ENCODE measurements at places on chromosomes 12 and 14. TPM values are rescaled to one million over a fixed set of nuclear protein-coding genes. Genes with fewer than 3 reads are reported as not detected.

AQP6 gene
- total RNA-seq, result not detected

SMIM41 gene
- total RNA-seq, result not detected

MED6 gene
- total RNA-seq, result 47.1 TPM

IFI27 gene
- total RNA-seq, result 5.8 TPM

PPFIA2 gene
- total RNA-seq, result 1.1 TPM

SDS gene
- total RNA-seq, result not detected

OR6C6 gene
- total RNA-seq, result not detected

BEGAIN gene
- total RNA-seq, result 0.58 TPM

MDM1 gene
- total RNA-seq, result 21.5 TPM

- no peak for DNase-seq
- H3K27ac ChIP-seq, result no peak overlapping the region
- H3K27me3 ChIP-seq, result peaks cover 77% of the 10 kb centered on the region
- H3K36me3 ChIP-seq, result no peaks in the 10 kb centered on the region
- peaks cover 13% of the 10 kb centered on the region for H3K4me1 ChIP-seq
Observed at GRCh38 chr14:77144412-77145115, 3.0 kb upstream of the ZDHHC22 start.

- H3K4me3 ChIP-seq, result no peak overlapping the region
- H3K27me3 ChIP-seq, result no peaks in the 10 kb centered on the region
- H3K27ac ChIP-seq, result no peak overlapping the region
- no peaks in the 10 kb centered on the region for H3K4me1 ChIP-seq
Observed at GRCh38 chr12:76820888-76821482, 57.1 kb downstream of the ZDHHC17 start.

DNA sequence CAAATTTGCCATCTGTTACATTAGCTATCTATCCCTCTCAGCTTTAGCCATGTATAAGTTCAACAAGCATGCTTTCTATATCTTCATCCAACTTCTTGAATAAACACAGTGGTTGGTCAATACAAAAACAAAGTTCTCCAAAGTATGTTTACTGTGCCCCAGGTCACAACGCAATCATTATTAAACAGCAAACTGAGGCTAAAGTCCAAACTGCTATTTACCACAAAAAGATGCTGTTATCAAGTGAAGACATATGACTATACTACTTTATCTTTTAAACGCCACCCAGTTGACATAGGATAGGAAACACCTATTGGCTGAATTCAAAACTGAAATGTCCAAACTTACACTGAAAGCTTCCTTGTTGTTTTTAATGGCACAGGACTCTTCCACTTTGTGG is 11.7 kb downstream of the ZCCHC8 start:
- no peak for DNase-seq
- H3K27me3 ChIP-seq, result no peaks in the 10 kb centered on the region
- H3K4me1 ChIP-seq, result peaks cover 7% of the 10 kb centered on the region
- peaks cover 30% of the 10 kb centered on the region for H3K36me3 ChIP-seq
- peak overlapping the region; percentile 22 for H3K27ac ChIP-seq

- peaks cover 6% of the 10 kb centered on the region for H3K4me1 ChIP-seq
- peaks cover 6% of the 10 kb centered on the region for H3K27me3 ChIP-seq
- DNase-seq, result no peak
- H3K4me3 ChIP-seq, result no peak overlapping the region
Observed at GRCh38 chr12:6416596-6416995, 28.2 kb upstream of the CD27 start.

DNA sequence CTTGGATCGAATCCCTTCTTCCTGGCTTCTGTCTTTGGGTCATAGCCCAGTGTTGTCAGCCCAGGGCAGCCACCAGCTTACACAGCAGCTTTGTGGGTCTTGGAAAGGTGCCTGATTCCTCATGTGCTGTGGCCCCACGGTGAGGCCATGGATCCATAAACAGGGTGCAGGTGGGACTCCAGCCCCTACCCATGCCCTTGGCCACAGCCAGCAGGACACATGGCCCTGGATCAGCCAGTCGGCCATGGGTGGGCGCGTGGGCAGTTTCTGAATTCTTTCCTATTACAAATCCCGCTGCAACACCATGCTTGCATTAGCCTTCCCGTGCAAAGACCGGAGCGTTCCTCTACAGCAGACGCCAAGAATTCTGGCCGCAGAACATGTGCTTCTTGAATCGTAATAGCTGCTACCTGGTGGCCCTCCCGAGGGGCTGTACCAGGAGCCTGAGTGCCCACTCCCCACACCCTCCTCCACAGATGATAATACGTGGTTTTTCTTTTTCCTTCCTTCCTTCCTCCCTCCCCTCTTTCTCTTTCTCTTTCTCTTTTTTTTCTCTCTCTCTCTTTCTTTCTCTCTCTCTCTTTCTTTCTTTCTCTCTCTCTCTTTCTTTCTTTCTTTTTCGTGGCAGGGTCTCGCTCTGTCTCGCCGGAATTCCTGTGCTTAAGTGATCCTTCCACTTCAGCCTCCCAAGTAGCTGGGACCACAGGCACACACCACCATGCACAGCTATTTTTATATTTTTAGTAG is 2.9 kb upstream of the MMP17 start:
- H3K36me3 ChIP-seq, result no peaks in the 10 kb centered on the region
- no peak overlapping the region for H3K27ac ChIP-seq
- H3K4me3 ChIP-seq, result no peak overlapping the region
- no peaks in the 10 kb centered on the region for H3K4me1 ChIP-seq

DNA sequence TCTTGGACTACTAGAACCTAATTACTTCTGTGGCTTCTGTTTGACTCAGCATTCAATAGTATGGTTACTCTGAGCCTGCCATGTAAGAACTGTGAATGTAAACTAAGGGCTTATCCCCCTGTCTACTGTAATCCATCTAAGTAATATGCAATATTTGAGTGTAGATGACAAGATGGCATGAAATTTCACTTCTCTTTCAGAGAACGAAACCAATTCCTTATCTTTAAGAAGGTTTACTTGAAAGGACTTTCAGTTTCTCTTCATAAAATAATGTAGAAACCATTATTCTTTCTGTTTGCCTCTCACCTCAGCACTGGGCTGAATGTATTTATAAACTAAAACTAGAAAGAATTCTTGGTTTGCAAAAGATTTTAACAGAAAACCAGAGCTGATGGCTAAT is 60.4 kb upstream of the ARID2 start:
- H3K36me3 ChIP-seq, result no peaks in the 10 kb centered on the region
- H3K4me1 ChIP-seq, result no peaks in the 10 kb centered on the region
- DNase-seq, result no peak
- H3K4me3 ChIP-seq, result no peak overlapping the region
- no peaks in the 10 kb centered on the region for H3K27me3 ChIP-seq

- peaks cover 80% of the 10 kb centered on the region for H3K27me3 ChIP-seq
- no peak overlapping the region for H3K4me3 ChIP-seq
- DNase-seq, result no peak
- H3K4me1 ChIP-seq, result peaks cover 5% of the 10 kb centered on the region
Observed at GRCh38 chr12:3604748-3605586, 114.0 kb downstream of the PRMT8 start.

- H3K27ac ChIP-seq, result no peak overlapping the region
- H3K4me3 ChIP-seq, result no peak overlapping the region
- no peaks in the 10 kb centered on the region for H3K4me1 ChIP-seq
- peaks cover 8% of the 10 kb centered on the region for H3K36me3 ChIP-seq
- no peaks in the 10 kb centered on the region for H3K27me3 ChIP-seq
- no peak for DNase-seq
Observed at GRCh38 chr14:100333827-100334226, 10.7 kb downstream of the SLC25A47 start.

GRCh38 chr14:105492971-105493871 is 2.2 kb downstream of the TEDC1 start:
- H3K27ac ChIP-seq, result no peak overlapping the region
- peaks cover 4% of the 10 kb centered on the region for H3K4me1 ChIP-seq
- H3K36me3 ChIP-seq, result no peaks in the 10 kb centered on the region

- peaks cover 21% of the 10 kb centered on the region for H3K4me1 ChIP-seq
- DNase-seq, result no peak
- H3K36me3 ChIP-seq, result no peaks in the 10 kb centered on the region
- no peak overlapping the region for H3K27ac ChIP-seq
- H3K4me3 ChIP-seq, result no peak overlapping the region
Observed at GRCh38 chr14:76814726-76815645, 2.3 kb upstream of the ANGEL1 start.

DNA sequence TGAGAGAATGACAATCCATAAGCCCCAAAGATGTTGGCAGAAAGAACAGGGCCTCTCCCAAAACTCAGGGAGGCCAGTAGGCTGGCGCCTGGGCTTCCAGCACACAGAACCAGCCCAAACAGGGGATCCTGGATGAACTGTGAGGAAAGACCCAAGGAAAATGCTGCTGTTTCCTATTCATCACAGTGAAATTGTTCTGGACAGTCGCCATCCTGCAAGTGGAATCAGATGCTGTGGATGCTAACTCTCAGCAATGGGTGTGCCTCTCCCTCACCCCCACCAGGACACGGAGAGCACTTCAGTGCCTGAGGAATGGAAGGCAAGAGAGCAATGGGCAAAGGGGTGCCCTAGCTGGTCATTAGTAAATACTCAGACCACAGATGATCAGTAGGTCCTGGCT is 80.8 kb downstream of the ANO2 start:
- H3K27me3 ChIP-seq, result peaks cover 6% of the 10 kb centered on the region
- H3K36me3 ChIP-seq, result no peaks in the 10 kb centered on the region
- no peak for DNase-seq

GRCh38 chr14:75515629-75515996 is 6.7 kb upstream of the BATF start:
- H3K4me1 ChIP-seq, result peaks cover 2% of the 10 kb centered on the region
- H3K4me3 ChIP-seq, result no peak overlapping the region
- no peak overlapping the region for H3K27ac ChIP-seq
- peaks cover 14% of the 10 kb centered on the region for H3K27me3 ChIP-seq
- no peak for DNase-seq

DNA sequence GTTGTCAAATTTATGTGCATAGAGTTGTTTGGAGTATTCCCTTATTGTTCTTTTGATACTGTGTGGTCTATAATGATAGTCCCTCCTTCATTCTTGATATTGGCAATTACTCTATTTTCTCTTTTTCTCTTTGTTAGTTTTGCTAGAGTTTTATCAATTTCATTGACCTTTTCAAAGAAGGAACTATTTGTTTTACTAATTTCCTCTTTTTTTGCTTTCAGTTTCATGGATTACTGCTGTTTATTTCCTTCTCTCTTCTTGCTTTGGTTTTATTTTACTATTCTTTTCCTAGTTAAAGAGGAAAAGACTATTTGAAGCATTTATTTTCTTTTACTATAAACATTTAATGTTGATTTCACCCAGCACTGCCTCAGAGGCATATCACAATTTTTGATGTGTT is 250.9 kb upstream of the PELI2 start:
- peaks cover 1% of the 10 kb centered on the region for H3K36me3 ChIP-seq
- no peaks in the 10 kb centered on the region for H3K4me1 ChIP-seq
- H3K27me3 ChIP-seq, result no peaks in the 10 kb centered on the region
- no peak overlapping the region for H3K4me3 ChIP-seq
- H3K27ac ChIP-seq, result no peak overlapping the region
- DNase-seq, result no peak

DNA sequence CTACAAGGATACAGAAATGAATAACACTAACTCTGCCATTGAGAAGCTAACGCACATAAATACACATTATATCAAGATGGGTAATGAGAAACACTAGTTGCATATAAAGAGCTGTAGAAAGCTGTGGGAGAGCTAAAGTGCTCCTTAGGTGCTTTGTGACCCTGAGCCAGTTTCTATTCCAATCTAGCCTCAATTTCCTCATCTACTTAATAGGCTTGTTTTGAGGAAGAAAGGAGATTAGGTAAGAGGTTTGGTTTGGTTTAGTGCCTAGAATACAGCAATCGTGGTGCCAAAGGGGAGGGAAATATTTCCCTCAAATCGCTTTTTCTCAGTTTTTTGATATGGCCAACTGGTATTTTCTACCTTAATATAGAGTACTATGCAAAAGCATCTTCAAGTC is 994 bp downstream of the SRP54 start:
- no peaks in the 10 kb centered on the region for H3K27me3 ChIP-seq
- H3K4me3 ChIP-seq, result no peak overlapping the region
- peaks cover 1% of the 10 kb centered on the region for H3K36me3 ChIP-seq
- peaks cover 15% of the 10 kb centered on the region for H3K4me1 ChIP-seq
- H3K27ac ChIP-seq, result no peak overlapping the region

DNA sequence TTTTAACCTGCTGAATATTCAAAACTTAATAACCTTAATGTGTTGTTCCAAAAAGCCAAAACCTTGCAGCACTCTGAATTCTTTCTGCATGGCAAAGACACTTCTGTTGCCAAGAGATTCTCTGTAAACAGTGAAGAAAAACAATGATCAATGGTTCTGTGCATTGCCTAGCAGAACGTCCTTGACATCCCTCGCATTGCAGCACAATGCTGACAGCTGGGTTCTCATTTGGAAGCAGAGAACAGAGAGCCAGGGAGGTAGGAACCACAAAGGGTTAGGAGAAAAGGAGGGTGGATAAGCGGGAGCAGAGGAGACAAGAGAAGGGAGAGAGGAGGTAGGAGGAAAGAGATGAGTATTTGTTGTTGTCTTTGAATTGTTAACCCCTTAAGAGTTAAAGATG is 501.1 kb downstream of the NAV3 start:
- H3K27ac ChIP-seq, result no peak overlapping the region
- no peaks in the 10 kb centered on the region for H3K27me3 ChIP-seq
- H3K4me3 ChIP-seq, result no peak overlapping the region
- H3K4me1 ChIP-seq, result no peaks in the 10 kb centered on the region

DNA sequence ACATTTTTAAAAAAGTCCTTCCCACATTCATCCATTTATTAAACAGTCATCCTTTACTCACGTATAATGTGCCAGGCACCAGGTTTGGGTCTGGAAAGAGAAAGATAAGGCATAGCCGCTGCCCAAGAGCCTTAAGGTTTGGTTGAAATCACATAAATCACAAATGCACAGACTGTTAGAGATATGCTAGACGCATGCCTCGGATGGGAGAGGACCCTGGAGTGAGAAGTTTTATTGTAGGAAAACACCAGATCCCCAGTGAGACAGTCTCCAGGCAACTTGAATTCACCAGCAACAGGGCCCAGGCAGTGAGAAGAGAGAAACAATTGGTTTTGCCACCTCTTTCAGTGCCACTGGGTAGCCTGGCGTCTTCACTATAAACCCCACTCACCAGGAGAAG is 305.9 kb upstream of the AMIGO2 start:
- H3K27ac ChIP-seq, result no peak overlapping the region
- H3K36me3 ChIP-seq, result no peaks in the 10 kb centered on the region
- no peak overlapping the region for H3K4me3 ChIP-seq
- no peak for DNase-seq
- peaks cover 1% of the 10 kb centered on the region for H3K4me1 ChIP-seq

DNA sequence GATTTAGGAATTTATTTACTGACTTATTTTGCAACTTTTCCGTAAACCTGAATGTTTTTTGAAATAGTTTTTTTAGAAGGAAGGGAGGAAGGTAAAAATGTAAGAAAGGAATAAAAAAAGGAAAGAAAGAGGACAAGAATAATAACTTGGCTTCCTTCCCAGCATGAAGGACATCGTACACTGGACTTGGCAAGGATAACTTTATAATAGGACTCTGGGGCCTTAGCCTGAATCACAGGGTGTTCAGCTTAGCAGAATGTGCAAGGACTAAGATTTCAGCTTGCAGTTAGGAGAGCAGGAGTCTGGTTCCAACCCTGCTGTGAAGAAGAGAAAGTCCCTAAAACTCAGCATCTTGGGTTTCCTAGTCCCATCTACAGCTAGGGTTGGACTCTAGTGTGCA is 1053.3 kb downstream of the VRK1 start:
- DNase-seq, result no peak
- no peak overlapping the region for H3K4me3 ChIP-seq
- no peaks in the 10 kb centered on the region for H3K36me3 ChIP-seq
- no peak overlapping the region for H3K27ac ChIP-seq
- peaks cover 6% of the 10 kb centered on the region for H3K27me3 ChIP-seq
